ENCODE measurements at places on chromosomes 4 and X.

DNA sequence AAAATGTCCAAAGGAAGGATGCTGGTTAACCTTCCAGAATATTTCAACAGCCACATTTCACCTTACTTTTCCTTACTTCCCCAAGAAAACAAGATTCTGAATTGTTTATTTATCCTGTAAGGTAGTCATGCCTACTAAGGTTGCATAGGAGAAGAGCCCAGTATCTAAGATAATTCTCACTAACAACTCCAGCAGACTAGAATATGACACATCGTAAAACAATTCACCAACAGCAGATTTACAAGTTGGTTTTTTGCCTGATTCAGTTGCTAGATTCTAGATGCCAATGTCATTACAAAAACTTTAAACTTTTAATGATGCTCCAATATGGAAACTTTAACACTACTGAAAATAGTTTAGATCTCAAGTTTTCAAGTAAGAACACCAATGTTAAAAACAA lies 176.4 kb downstream of the IL13RA2 start:
- DNase-seq: no peak

- no peak for DNase-seq
These were observed 6.6 kb downstream of the GUCY2F start for GRCh38 chrX:109475174-109475891.

GRCh38 chr4:74033739-74034138 lies 4.8 kb downstream of the CXCL3 start:
- DNase-seq: no peak

GRCh38 chrX:55161581-55161980 lies 58.6 kb upstream of the PAGE5 start:
- DNase-seq: no peak

GRCh38 chr4:24236532-24236931 lies 346.7 kb upstream of the PPARGC1A start:
- no peak for DNase-seq

DNA sequence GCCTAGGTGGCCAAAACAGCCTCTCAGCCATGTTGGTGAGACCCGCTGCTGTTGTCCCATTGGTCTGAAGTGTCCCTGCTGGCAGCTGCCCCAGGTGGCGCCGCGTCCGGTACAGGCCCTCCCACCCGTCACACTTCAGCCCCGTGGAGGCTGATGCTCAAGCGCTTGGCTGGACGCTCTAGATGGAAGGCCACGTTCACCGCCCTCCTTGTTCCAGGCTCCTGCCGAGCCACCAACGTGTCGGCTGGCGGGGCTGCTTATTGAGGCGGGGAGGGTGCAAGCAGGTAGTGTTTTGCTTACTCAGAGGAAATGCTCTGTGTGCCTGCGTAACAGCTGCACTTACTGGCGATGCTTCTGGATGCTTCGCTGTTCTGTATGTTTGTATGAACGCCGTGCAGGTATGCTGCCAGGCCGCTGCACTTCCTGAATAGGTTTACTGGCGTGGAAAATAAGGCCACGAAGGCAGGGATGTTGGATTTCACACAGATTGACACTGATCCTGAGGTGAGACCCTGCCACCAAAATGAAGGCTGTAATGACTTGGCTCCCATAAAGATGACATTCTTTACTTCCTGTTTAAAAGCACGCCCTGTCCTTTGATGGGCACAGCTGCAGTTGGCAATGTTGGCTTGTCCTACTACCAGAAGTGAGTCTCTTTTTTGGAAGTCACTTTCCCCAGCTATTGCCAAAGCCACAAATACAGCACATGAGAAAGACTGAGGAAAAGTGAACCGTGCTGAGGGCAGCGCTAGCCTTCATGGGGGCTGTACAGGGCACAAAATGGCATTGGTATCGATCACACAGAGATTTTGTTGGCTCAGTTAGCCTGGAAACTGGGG lies 21.0 kb upstream of the CLCN4 start:
- DNase-seq: no peak

DNA sequence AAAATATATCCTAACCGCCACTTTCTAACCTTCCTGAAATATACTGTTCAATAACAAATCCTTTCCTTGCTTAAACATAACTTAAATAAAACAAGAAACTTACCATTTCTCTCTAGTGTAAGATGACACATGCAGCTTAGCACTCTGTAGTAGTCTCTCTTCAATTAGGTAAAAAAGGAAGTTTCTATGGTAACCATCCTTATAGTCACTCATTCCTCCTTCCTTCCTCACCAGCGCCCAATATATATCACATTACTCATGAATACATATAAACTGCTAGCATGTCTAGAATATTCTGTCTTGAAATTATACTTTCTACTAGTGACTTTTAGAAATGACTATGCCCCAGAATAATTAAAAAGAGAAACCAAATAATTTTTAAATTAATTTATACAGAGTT lies 112.2 kb downstream of the SNCA start:
- no peak for DNase-seq

- peak; percentile 69 for DNase-seq
These were observed 66.4 kb downstream of the JADE3 start for GRCh38 chrX:46978341-46979291.

GRCh38 chr4:163672751-163673150 lies 178.3 kb downstream of the TMA16 start:
- no peak for DNase-seq

- no peak for DNase-seq
These were observed 49.4 kb downstream of the UGT2B10 start for GRCh38 chr4:68865188-68865638.

GRCh38 chr4:135411251-135411650 lies 1209.7 kb upstream of the PABPC4L start:
- DNase-seq: no peak

- DNase-seq: no peak
These were observed 1.3 kb downstream of the CXCL10 start for GRCh38 chr4:76022031-76022430.

DNA sequence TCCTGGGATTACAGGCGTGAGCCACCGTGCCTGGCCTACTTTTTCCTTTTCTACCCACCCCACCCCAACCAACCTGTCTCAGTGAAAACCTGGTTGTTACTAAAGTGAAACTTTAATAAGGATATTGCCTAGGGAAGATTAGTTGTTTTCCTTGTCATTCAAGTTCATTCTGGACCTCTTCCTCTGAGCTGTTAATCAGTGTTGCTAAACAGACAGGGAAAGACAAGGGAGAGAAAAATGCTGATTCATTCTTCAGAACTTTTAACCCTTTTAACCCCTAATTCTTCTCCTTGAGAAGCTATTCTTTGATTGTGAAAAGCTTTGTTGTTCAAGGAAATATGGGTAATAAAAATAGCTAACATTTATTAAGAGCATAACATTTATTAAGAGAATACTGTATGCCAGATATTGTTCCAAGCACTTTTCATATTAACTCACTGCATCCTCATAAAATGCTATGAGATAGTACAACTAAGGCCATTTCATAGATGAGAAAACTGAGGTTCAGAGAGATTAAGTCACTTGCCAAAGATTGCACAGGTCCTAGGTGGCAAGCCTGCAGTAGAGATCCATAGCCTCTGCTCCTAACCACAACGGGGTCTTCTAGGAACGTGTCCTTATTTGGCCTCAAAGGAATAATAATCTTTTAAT lies 34.8 kb downstream of the OSTC start:
- no peak for DNase-seq

- no peak for DNase-seq
These were observed 494 bp downstream of the SPOCK3 start for GRCh38 chr4:167233685-167234315.

- DNase-seq: no peak
These were observed 22.3 kb downstream of the UBA6 start for GRCh38 chr4:67678612-67679011.

- DNase-seq: no peak
These were observed 496.0 kb upstream of the AGA start for GRCh38 chr4:177938226-177938625.

DNA sequence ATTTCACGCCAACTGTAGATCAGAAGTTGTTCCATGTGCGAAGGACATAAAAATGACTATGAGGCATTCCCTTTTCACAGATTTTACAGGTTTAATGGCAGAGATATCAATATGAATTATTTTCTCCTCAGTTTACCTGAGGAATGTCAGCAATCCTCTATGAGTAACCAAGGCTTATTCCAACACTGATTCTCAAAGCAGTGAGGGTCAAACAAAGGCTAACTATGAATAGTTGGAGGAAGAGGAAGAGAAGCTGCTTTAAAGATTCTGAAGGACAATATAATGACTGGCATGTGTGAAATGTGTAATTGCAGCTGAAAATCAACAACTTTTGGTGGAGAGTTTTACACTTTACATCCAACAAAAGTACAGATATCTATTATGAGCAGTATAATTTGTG lies 29.1 kb downstream of the NAF1 start:
- no peak for DNase-seq

- DNase-seq: no peak
These were observed 515.1 kb upstream of the DIPK2B start for GRCh38 chrX:45715748-45716147.

DNA sequence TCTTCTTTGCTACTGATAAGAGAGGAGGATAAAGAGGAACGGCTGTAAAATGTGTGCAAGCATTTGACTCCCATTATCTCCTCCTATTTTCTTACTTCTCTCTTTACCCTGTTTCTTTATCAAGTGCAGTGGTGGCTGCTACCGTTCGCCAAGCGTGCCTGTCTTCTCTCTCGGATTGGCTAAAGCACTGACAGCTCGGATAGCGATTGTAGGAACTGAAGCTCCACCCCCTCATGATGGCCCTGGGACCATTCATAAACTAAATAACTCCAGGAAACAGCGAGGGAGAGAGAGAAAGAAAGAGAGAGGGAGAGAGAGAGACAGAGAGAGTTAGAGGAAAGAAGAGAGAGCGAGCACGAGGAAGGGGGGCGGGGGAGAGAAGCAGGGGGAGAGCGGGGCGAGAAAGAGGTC lies 305 bp upstream of the MAB21L2 start:
- no peak for DNase-seq

- DNase-seq: peak; percentile 72
These were observed 202.7 kb downstream of the OR13H1 start for GRCh38 chrX:131746491-131746968.

GRCh38 chrX:17495052-17495451 lies 120.1 kb downstream of the NHS start:
- DNase-seq: no peak

DNA sequence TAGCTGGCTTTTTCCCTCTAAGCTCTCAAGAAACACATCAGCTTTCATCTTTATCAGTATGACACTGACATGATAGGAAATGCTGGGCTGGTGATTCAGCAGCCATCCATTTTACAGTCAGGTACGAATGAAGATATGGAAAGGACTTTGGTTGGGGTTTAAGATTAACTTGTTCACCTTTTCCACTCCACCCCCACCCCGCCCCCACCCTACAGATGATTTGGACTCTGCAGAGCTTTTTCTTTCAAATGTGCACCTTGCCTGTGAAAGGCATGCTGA lies 132.6 kb downstream of the AKAP4 start:
- no peak for DNase-seq

DNA sequence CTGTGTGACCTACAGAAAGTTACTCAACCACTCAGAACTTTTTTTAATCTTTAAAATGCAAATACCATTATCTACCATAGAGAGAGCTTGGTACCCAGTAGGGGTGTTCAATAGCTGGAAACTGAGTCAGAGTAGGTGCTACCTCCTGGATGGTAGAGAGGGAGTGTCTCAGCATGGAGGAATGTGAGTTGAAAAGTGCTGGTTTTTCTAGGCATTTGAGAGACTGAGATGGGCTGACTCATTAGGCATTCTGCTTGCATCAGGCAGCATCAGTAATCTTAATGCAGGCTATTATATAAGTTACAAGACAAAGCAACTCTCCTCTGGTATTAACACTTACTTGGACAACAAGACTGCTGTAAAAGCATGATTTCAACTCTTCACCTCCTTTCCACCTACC lies 70.9 kb upstream of the ARHGEF9 start:
- no peak for DNase-seq

GRCh38 chr4:73653695-73654106 lies 33.5 kb upstream of the RASSF6 start:
- DNase-seq: peak; percentile 20

DNA sequence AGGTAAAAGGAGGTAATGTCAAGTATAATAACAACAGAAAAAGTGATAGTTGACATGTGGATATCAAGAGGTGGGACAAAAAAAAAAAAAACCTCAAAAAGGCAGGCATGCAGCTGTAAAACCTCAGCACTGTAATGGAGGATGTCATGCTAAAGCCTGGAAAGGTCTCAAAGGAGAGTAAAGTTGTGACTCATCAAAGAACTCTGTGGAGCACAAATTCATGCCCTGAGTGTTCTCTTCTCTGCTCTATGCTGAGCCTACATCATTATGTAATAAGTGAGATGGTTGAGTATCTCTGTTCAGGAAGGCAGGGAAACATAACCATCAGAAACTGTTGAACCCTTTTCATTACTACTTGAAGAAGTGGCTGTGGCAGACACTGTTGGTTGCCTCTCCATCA lies 597.8 kb downstream of the BCOR start:
- DNase-seq: no peak

- DNase-seq: no peak
These were observed 292.9 kb downstream of the ADGRL3 start for GRCh38 chr4:61493041-61493440.

DNA sequence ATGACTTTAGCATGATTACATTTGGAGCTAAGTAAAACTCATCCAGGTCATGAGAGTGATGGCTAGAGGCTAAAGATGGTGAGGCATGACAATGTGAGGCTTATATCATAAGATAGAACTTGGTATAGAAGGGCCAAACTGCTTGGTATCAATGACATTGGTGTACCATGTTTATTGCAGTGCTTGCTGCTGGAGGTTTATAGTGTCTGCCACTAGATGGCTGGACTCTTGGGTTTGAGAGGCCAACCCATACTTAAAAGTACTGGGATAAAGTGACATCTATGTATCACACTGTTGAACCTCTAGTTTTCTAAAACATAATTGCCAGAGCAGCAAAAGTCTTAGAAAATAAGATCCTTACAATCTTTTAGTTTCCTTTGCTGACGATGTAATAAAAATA lies 83.0 kb upstream of the TACR3 start:
- DNase-seq: no peak

GRCh38 chr4:55338486-55338885 lies 7.6 kb upstream of the SRD5A3 start:
- DNase-seq: no peak

- DNase-seq: peak; percentile 3
These were observed 35.9 kb upstream of the PPM1K start for GRCh38 chr4:88320224-88320779.

DNA sequence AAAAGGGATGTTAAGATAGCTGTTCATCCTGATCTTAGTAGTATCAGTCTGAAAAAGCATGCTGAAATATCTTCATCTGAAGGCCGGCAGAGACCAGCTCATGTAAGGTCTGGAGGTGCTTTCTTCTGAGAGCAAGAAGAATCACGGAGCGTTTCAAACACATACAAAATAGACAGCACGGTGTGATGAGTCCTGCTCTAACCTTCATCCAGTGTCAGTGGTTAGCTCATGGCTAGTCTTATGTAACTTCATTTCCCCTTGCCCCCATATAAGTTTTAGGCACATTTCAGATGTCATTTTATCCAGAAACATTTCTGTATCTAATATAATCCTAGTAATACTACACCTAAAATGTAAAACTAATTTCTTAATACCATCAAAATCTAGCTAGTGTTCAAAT lies 27.8 kb downstream of the ADD1 start:
- no peak for DNase-seq
